ENCODE measurements at places on chromosomes 3 and 15. TPM values are rescaled to one million over a fixed set of nuclear protein-coding genes. Genes with fewer than 3 reads are reported as not detected.

The PROS1 gene
- total RNA-seq = 33.8 TPM

The RETNLB gene
- not detected for total RNA-seq

The ASB14 gene
- total RNA-seq = not detected

The FLNB gene
- total RNA-seq = 302 TPM

The FHIT gene
- total RNA-seq = 10.4 TPM

The GPR15 gene
- not detected for total RNA-seq

The SLCO2A1 gene
- 2.4 TPM for total RNA-seq

The TTLL13 gene
- under 0.01 TPM for total RNA-seq
